ENCODE measurements at places on chromosomes 4 and X.

DNA sequence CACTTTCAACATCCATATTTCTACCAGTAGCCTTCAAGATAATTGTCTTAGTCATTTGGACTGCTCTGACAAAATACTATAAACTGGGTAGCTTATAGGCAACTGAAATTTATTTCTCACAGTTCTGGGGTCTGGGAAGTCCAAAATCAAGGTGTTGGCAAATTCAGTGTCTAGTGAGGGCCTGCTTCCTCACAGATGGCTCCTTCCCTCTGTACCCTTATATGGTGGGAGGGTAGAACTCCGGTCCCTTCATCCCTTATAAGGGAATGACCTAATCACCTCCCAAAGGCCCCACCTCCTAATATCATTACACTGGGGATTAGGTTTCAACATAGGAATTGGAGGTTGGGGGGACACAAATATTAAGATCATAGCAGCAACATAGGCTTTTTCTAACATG lies 7.4 kb upstream of the TBC1D25 start:
- DNase-seq: no peak

- DNase-seq: peak; percentile 86
These were observed 27.8 kb downstream of the RASL11B start for GRCh38 chr4:52889778-52890520.

DNA sequence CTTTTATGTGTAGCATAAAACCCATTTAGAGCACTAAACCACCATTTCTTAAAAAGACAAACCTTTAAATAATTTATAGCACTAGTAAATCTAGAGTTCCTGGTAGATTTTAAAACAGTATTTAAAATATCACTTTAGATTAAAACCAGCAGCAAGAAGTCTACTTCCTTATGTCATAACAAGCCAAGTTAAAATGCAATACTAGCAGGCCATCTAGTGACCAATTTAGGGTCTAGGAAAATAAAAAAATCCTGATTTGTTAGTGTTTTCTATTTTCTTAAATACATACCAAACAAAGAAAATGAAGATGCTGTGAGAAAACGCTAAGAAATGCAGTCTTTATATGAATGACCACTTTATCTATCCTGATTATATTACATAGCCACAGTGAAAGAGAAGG lies 53.9 kb downstream of the PAPSS1 start:
- peak; percentile 80 for DNase-seq

DNA sequence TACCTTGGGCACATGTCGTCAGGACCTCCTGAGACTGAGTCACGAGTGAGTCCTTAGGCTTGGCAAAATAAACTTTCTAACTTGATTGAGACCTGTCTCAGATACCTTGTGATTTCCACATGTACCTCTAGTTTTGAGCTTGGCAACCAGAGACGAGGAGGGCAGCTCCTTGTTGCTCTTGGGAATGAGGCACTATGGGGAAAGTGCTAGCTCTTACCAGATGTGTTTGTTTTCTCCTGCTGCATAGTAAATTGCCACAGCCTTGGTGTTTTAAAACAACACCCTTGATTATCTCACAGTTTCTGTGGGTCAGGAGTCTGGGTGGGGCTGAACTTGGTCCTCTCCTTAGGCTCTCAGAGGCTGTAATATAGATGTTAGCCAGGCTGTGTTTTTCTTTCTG lies 59.1 kb upstream of the MAML3 start:
- DNase-seq: no peak

DNA sequence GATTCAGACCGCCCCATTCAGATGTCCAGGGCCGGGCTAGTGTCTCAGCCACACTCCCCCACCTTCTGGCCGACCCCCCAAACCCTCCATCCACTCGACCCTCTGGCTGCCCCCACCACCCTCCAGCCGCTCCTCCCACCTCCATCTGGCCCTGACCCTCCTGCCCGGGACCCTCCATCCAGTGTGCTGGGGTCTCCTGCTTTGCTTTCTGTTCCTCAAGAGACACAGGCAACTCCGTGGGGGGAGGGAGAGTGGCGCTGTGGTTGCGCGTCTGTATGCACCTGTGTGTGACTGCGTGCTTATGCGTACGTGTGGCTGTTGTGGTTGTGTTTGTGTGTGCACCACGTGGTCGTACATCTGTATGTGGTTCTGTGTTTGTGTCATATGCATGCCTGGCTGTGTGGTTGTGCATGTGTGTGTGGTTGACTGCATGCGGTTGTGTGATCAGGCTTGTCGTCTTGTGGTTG lies 33.3 kb downstream of the CPLX1 start:
- DNase-seq: no peak

- no peak for DNase-seq
These were observed 424.2 kb downstream of the KLHL4 start for GRCh38 chrX:87941841-87942240.

GRCh38 chr4:121674696-121675095 lies 22.1 kb downstream of the ANXA5 start:
- DNase-seq: no peak

DNA sequence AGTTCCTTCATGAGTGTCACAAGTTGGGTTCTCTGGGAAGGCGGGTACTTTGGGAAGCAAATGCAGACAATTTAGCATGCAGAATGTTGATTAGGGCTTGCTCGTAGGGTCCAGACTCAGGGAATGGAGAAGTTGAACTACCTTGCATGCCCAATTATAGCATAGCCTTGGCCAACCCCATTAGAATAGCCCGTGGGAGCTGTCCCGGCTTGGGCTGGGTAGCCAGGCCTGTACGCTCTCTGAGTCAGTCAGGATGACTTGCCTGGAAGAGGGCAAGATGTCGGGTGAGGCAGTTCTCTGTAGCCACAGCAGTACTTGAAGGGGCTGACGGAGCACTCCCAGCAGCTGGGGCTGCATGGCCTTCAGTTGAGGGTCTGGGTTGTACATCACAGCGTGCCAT lies 19.5 kb downstream of the KIAA0232 start:
- no peak for DNase-seq

GRCh38 chrX:19758539-19758938 lies 128.9 kb downstream of the SH3KBP1 start:
- DNase-seq: no peak

DNA sequence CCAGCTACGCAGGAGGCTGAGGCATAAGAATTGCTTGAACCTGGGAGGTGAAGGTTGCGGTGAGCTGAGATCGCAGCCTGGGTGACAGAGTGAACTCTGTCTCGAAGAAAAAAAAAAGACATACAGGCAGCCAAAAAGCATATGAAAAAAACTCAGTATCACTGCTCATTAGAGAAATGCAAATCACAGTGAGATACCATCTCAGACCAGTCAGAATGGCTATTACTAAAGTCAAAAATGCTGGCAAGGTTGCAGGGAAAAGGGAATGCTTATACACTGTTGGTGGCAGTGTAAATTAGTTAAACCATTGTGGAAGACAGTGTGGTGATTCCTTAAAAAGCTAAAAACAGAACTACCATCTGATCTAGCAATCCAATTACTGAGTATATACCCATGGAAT lies 123.1 kb downstream of the CHIC2 start:
- no peak for DNase-seq

DNA sequence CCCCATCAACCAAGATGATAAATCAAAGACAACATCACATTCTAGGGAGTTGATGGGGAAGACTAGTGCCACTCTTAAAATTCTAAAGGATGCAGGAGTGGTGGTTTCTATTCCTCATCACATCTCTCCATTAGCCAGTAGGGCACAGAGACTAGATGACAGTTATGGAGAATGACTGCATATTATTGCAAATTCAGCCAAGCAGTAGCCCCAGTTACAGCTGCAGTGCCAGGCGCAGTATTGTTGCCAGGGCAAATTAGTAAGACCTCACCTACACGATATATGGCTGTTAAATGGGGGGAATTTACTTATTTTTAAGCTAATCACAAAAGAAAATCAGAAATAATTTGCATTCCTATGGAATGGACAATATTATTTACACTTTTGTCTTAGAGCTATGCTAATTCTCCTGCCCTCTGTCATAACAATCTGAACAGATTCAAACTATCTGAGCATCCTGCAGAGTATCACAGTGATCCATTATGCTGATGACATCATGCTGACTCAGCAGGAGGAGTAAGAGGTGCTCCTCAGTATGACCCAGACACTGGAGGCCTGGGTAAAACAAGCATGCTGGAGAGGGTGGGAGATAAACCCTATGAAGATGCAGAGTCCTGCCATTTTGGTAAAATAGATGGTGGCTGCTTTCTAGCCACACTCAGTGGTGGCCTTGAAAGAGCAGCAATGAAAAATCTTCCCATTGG lies 24.7 kb downstream of the ETNPPL start:
- no peak for DNase-seq

- no peak for DNase-seq
These were observed 129.4 kb downstream of the CNKSR2 start for GRCh38 chrX:21503593-21503992.

- DNase-seq: no peak
These were observed 117.4 kb upstream of the ZC4H2 start for GRCh38 chrX:65093658-65094057.

DNA sequence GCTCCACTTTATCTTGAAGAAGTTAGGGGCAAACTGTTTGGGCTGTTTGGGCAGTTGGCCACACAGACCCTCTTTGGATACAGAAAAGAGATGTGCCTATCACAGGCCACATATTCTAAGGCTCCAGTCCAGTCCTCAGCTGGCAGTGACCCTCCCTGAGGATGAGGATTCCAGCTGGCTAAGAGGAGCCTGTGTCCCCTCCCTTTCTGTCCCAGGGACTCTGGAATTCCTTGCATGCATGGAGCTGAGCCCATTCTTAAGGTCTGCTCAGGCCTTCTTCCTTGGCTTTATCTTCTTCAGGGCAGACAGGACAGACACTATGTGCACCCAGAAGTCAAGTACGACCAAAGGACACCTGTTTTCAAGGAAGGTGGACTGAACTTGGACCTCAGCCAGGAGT lies 23.8 kb upstream of the GK2 start:
- no peak for DNase-seq

DNA sequence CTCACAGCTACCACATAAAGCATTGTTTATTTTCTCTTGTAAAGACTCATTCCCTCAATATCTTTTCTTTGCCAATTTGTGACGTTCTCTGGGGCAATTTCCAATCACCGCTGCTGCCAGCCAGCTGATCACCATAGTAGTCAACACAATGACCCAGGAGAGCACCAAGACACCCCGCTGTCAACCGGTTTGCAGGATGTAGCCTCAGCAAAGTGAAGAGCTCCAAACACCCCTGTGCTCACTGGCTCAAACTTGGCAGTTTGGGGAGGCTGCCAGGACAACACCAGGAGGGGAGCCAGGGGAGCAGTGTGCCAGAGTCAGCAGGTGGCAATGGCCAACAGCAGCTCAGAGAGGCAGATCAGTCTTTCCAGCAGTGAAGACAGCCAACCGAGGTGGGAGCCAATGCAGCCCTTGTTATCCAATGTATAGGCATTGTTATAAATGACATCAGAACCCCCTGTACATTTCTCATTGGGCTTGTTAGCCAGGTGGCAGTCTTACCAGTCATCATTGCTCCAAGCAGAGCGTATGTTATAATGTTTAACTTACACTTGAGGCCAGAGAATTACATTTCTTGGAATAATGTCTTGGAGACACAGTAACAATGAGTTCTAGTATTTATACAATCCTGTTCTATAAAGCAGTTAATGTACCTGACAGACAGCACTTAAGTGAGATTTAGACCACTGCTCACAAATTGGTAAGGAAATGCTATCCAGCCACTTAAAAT lies 274.9 kb upstream of the GK2 start:
- DNase-seq: no peak

DNA sequence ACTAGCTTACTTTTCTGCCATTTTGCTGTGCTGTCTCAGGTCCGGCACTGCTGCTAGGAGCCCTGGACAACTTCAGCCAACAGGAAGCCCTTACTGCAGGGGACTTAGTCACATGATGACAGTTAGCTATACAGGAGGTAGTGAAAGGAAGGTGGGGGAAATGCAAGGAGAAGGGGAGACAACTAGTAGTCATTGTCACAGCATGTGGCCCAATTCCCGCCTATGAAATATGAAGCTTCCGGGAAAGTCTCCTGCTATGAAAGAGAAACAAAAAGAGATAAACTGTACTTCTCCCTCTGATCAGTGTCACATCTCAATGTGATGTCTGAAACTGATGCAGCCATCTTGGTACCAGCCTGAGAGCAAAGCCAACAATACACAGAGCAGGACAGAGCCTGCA lies 71.6 kb downstream of the AMELX start:
- DNase-seq: no peak

DNA sequence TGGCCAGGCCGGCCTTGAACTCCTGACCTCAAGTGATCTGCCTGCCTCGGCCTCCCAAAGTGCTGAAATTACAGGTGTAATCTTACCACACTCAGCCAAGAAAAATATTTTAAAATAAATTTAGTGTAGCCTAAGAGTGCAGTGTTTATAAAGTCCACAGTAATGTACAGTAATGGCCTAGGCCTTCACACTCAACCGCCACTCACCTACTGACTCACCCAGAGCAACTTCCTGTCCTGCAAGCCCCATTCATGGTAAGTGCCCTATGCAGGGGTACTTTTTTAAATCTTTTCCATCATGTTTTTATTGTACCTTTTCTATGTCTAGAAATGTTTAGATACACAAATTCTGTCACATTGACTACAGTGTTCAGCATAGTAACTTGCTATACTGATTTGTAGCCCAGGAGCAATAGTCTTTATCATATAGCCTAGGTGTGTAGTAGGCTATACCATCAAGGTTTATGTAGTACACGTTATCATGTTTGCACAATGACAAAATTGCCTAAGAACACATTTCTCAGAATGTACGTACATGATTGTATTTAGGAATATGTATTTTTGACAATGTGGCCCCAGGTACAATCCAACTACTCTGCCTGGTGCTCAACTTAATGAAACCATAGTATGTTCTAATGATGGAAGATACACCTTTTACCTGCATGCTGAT lies 455.2 kb downstream of the PCDH7 start:
- no peak for DNase-seq

- no peak for DNase-seq
These were observed 61.0 kb downstream of the CHST7 start for GRCh38 chrX:46634577-46634976.

GRCh38 chr4:106624671-106625070 lies 256.1 kb upstream of the GIMD1 start:
- DNase-seq: peak; percentile 22

- peak; percentile 54 for DNase-seq
These were observed 167.6 kb downstream of the ARHGAP10 start for GRCh38 chr4:147899512-147899911.

- no peak for DNase-seq
These were observed 27.5 kb downstream of the JAKMIP1 start for GRCh38 chr4:6172927-6173200.

All from adipocyte (in vitro differentiated cells).